Fibroblast of skin of abdomen (primary cell): ENCODE measurements at places on chromosomes 5 and 9.

- peak; percentile 50 for DNase-seq
Observed at GRCh38 chr9:1173211-1173610, 123.1 kb downstream of the DMRT2 start.

- DNase-seq: no peak
Observed at GRCh38 chr5:159735749-159736660, 180.3 kb upstream of the ADRA1B start.

- no peak for DNase-seq
Observed at GRCh38 chr9:7342736-7343135, 456.8 kb downstream of the DMAC1 start.

DNA sequence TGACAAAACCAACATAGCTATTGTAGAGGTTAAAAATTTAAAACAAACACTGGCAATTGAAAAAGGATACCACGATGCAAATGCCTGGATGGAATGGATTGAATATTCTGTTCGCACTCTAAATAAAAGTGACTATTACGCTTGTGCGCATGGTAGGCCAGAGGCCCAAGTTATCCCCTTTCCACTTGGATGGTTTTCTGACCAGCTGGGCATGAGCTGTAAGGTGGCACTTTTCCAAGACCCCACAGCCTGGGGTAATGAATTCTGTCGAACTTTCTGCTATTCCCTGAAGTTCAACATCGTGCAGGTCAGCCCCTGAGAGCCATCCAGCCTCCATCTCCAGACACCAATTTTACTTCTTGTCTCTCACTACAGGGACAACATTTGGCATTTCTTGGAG is 5.4 kb upstream of the RNF180 start:
- no peak for DNase-seq

DNA sequence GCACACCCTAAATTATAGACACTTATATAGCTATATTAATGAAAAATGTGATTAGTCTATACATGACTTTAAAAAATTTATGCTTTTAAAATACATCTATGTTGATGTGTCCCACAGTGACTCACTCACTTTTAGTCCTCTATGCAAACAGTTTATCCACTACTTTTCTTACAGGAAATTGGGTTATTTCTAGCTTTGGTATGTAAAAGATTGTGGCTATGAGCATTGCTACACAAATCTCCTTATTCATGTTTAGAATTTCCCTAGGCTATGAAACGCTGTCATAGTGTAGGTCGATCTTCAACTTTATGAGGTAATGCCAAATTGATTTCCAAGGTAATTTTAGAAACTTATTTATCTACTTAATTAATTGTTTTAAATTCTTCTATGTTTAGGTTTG is 687.4 kb downstream of the PRR16 start:
- DNase-seq: peak; percentile 7

DNA sequence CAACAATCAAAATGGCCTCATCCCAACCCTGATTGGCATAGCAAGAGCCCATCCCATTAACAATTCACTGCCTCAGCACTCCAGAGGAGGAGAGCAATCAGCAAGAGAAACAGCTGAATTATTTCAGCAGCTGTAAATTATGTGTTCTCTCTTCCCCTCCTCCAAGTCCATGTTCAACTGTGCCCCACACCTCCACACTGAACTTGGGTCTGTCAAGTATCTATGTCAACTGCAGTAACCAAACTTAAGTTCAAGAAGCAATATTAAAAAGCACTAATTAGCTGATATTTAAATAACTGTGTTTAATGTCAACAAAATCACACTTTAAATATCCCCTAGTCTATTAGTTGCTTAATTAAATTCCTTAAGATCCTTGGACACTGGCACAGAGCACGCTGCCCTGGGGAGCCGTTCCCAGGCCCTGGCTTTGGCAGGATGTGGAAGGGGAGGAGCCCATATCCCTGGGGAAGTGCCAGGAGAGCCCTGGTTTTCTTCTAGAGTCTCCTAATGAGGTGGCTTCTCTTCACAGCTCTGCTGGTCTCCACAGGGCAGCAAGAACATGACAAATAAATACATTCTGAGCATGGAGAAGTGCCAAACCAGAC is 50.6 kb downstream of the SIL1 start:
- DNase-seq: peak; percentile 57

GRCh38 chr9:607417-607816 is 234.1 kb upstream of the DMRT1 start:
- DNase-seq: no peak

DNA sequence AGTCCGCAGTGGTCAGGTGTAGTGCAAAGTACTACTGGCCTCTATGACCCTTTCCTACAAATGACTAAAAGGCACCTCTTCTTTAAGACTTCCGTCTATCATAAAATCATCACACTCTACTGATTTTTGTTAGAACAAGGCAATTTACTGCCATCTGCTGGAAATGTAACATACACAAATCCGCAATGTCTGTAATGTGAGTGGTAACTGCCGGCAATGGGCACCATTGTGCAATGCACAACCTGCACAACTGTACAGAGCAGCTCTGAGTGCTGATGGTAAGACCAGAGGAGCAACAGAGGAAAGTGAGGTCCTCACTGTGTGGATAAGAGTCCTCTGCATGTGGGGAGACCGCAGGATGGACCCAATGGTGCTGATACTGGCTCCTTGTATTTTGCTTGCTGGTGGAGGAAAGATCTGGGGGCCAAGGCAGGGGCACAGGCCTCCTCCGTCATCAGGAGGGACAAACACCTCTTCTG is 103.7 kb downstream of the ATPSCKMT start:
- peak; percentile 47 for DNase-seq

DNA sequence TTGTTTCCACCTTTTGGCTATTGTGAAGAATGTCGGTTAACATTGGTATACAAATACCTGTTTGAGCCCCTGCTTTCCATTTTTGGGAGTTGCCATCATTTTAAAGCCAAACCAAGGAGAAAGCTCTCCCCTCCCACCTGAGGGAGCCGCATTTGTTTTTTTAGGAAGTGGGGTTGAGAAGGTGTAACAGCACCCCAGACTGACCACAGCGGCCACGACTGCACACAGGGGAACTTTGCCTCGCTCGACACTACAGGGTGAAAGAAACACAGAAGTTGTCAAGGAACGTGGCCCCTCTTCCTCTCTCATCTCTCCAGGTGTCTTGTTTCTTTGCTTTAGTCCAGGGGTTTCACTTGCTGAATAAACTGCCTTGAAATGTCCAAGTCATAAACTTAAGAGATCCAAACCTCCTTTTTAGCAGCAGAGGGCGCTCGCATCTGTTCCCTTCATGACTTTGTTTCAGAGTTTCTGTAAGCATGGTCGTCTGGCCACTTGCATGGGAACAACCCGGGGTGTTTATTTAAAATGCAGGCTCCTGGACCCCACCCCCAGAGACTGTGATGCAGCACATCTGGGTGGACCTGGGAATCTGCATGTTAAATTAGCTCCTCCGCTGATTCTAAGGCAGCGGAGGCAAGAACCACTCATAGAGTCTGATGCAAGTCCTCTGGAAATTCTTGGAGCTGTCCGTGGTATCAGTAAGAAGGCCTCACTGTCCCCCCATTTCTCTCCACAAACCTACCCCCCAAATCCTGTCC is 2.1 kb upstream of the TTLL11 start:
- peak; percentile 40 for DNase-seq

GRCh38 chr5:132781029-132781428 is 4.0 kb upstream of the SEPTIN8 start:
- no peak for DNase-seq

DNA sequence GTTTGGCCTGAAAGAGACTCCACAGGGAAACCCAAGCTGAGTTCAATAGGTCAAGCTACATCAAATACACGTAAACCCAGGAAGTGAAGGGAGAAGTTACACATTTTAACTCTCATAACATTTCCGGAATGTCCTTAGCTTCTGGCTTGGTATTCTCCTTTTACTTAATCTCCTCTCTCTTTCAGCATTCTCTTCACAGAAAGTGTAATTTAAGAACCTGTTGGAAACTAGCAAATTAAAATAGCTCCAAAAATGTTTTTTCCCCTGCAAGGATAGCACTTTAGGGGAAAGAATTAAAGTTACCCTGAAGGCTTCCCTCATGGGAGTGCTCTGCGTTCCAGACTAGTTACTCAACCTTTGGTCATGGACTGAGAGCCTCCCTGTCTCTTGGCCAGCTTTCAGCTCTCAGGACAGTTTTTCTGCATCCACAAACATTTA is 292.7 kb upstream of the TARS1 start:
- DNase-seq: peak; percentile 90

- DNase-seq: no peak
Observed at GRCh38 chr5:108409786-108410185, 27.9 kb upstream of the FBXL17 start.

DNA sequence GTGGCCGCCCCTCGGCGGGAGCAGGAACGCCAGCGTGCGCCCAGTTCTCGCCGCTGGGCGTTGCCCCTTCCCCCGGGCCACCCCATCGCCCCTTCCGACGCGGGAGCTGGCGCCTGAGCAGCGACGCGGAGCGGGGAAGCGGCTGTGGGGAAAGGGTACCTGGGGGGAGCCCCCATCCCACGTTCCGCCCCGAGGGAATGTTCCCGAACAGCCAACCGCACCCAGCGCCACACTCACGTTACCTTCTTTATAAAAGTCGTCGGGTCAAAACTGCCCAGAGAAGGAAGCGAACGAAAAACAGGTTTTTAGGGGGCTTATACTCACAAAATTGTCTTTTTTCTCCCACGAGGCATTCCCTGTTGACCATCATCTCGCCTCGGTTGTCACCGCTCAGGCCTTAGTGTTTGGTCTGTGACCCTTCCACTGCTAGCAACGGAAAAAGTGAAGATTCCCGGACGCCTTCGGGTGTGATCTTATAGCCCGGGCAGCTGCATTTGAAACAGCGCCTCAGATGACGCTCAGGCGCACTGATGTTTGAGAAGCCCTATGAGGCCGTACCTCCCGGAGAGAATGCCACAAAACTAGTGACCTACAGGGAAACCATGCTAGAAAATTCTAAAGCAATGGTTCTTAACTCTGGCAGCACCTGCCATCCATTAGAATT is 475 bp upstream of the GOLM1 start:
- DNase-seq: peak; percentile 61

- no peak for DNase-seq
Observed at GRCh38 chr9:72704688-72705375, 183.4 kb downstream of the TMC1 start.

- DNase-seq: no peak
Observed at GRCh38 chr9:93020771-93021670, 37.5 kb upstream of the SUSD3 start.

- DNase-seq: peak; percentile 28
Observed at GRCh38 chr5:52693280-52693679, 94.4 kb upstream of the ITGA1 start.

DNA sequence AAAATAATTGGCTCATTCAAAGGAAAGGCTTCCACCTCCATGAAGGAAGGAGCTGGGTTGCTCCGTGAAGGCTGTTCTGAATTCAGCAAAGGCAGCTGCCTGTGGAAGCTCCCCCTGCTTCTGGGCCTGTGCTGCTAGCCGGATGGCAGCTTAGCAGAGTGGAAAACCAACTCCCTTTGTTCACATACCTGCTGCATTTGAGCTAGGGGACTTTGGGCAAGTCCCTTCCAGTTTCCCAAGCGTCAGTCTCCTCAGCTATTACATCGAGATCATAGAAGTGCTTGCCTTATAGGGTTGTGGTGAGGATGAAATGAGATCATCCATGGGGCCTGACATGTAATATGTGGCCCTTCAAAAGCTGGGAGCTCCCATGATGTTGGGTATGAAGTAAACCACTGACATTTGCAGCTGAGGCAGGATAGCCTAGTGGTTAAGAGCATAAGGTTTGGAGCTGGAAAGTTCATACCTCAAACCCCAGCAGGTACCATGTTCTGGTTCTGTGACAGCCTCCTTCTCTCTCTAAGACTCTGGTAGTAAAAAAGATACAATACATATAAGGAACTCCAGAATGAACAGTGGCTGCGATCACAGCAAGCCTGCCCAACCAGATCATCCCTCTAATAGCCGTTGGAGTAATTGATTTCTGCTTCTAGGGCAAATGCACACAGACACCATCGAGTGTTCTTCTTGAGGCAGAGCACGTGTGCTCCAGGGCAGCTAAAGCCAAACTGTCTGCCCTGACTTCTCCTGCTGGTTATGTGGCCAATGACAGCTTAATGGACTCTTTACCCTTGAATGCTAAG is 11.0 kb upstream of the DENND1A start:
- DNase-seq: no peak

DNA sequence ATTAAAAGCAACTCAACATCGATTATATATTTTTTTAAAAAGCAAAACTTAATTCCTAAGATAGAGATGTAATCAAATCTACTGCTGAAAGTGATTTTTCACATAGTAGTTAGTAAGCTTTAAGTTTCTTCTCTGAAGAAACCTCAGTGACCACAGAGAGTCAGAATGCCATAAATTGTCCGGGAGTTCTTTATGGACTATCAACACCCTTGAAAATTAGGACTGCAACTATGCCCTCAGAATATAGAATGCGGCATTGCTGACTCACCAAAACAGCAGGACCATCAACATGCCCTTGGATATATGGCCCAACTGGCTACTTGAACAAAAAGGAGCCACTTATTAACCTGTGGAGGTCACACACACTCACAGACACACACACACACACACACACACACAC is 228.9 kb upstream of the SNX2 start:
- DNase-seq: peak; percentile 53

GRCh38 chr9:21669701-21670100 is 132.7 kb upstream of the MTAP start:
- DNase-seq: peak; percentile 41

- no peak for DNase-seq
Observed at GRCh38 chr9:96117398-96118080, 184.4 kb downstream of the HSD17B3 start.

GRCh38 chr5:76807296-76807695 is 11.5 kb upstream of the F2RL1 start:
- DNase-seq: peak; percentile 80

- DNase-seq: peak; percentile 40
Observed at GRCh38 chr5:160333721-160334120, 21.4 kb upstream of the CCNJL start.

DNA sequence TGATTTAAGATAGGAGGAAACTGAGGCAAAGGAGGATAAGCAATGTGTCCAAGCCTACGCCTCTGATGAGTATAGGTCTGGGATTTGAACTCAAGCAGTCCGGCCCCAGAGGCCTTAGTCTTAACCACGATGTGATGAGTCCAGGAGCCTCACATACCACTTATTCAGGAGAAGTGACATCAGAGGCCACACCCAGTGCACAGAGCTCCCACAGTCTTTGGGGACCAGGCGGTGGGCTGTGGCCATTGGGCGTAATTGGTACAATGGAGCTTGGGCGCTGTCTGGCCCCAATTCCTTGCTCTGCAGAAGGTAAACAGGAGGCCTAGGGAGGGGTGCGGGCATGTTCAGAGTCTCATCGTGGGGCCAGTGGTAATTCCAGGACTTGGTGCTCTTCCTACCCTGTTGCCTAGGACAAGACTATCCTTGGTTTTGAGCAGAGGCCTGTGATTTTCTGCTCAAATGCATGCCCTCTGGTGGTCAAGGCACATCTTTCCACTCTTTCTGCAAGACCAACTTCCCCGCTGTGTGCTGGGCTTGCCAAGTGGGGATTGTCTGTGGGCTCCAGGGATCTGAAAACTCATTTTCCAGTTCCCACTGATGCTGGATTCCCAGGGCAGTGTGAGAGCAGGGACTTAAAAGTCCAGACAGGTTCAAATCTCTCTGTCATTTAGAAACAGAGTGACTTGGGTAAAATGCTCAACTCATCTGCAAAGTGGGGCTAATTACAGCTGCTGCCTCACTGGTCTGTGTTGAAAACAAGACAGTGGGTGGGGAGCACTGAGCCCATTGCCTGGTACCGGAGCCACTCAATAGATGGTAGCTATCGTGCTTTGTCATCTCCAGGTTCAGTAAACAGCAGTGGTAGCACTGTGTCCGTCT is 15.8 kb downstream of the NDST1 start:
- DNase-seq: peak; percentile 73

- no peak for DNase-seq
Observed at GRCh38 chr9:3698076-3698475, 172.3 kb upstream of the RFX3 start.
